ENCODE measurements at places on chromosomes 5 and 9. TPM values are rescaled to one million over a fixed set of nuclear protein-coding genes. Genes with fewer than 3 reads are reported as not detected.

DNA sequence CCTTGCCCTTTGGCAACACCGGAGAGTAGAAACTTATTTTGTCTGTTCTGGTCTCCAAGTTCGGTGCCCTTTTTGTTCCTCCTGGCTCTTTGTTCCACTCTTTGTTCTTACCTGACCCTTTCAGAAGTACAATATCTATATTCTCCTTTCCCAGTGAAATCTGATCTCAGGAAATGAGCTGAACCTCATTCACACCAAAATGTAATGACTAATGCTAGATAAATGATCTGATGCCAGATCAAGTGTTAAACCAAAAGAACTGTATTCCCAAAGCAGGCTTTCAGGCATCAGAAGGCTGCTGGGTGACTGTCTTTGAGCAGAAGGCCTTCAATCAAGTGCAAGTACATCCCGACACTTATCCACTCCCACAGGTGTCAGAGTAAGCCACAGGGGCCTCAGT is 156.4 kb downstream of the SPOCK1 start:
- no peak overlapping the region for H3K4me3 ChIP-seq
- no peaks in the 10 kb centered on the region for H3K27me3 ChIP-seq
- no peaks in the 10 kb centered on the region for H3K4me1 ChIP-seq

- peaks cover 11% of the 10 kb centered on the region for H3K27me3 ChIP-seq
- DNase-seq = no peak
- H3K4me1 ChIP-seq = no peaks in the 10 kb centered on the region
- no peak overlapping the region for H3K27ac ChIP-seq
- no peaks in the 10 kb centered on the region for H3K36me3 ChIP-seq
These were observed 191.8 kb upstream of the PANK3 start for GRCh38 chr5:168770996-168771395.

The CAMK4 gene
- total RNA-seq = 0.35 TPM

The TMEM8B gene
- total RNA-seq = 2.2 TPM
